ENCODE measurements at places on chromosomes 5 and 9.
A peak's percentile ranks its signal among the peaks of the same experiment; 100 is the strongest.

DNA sequence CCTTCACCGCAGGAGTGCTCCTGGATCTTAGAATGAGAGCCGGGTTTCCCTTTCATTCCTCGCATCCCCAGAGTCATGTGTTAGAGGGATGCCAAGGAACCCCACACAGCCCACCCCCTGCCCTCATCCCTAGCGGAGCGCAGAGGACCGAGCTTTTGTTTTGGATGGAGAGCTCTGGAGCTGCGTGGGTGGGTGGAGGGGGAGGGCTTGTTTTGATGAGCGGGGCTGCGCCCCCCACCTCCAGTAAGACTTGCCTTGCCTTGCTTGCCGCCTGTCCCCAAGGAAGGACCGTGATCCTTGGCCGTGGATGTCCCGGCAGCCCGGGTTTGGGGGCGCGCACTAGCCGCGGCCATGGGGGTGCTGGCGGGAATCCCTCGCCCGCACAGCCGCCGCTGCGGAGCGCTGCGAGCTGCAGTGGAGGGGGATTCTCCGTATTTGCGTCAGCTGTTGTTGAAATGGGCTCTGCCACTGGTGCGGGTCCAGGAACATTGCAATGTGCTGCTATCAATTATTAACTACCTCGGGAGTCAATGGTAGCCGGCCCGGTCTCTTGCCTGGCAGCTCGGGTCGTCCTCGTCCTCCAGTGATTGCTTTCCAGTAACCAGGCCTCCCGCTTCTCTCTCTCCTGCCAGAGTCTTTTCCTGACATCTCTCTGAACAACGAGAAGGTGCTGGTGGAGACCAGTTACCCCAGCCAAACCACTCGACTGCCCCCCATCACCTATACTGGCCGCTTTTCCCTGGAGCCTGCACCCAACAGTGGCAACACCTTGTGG is 1.0 kb downstream of the EGR1 start:
- peak; percentile 18 for DNase-seq

DNA sequence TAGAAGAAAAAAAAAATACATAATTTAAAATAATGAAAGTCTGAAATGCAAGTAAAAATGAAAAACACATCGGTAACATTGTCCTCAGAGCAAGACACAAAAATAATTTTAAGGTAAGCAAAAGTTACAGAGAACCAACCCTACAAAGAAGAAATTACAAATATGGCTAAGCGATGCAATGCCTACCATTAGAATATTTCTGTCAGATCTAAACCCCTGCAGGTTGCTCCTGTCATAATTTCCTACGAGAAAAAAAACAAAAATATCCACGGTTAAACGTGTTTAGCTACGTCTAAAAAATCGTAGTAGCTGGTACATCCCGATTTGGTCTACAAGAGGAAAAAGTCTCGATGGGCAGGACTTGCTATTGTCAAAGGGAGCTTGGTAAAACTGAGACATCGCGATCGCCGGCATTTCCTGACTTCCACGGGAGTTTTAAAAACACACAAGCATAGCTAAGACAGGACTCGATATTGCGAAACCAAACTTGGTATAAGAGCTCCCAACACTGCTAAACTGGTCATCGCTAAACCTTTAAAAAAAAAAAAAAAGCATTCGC is 1.1 kb upstream of the ANXA2R start:
- peak; percentile 76 for DNase-seq

GRCh38 chr9:128503870-128504269 is 649 bp upstream of the GLE1 start:
- no peak for DNase-seq

- no peak for DNase-seq
Measured at GRCh38 chr9:97237311-97237786, 70.1 kb upstream of the CCDC180 start.

- no peak for DNase-seq
Measured at GRCh38 chr5:120532835-120533234, 68.7 kb downstream of the PRR16 start.

- DNase-seq = no peak
Measured at GRCh38 chr5:143428738-143429420, 25.4 kb upstream of the NR3C1 start.

- no peak for DNase-seq
Measured at GRCh38 chr5:181198905-181199519, 6.0 kb downstream of the TRIM7 start.

DNA sequence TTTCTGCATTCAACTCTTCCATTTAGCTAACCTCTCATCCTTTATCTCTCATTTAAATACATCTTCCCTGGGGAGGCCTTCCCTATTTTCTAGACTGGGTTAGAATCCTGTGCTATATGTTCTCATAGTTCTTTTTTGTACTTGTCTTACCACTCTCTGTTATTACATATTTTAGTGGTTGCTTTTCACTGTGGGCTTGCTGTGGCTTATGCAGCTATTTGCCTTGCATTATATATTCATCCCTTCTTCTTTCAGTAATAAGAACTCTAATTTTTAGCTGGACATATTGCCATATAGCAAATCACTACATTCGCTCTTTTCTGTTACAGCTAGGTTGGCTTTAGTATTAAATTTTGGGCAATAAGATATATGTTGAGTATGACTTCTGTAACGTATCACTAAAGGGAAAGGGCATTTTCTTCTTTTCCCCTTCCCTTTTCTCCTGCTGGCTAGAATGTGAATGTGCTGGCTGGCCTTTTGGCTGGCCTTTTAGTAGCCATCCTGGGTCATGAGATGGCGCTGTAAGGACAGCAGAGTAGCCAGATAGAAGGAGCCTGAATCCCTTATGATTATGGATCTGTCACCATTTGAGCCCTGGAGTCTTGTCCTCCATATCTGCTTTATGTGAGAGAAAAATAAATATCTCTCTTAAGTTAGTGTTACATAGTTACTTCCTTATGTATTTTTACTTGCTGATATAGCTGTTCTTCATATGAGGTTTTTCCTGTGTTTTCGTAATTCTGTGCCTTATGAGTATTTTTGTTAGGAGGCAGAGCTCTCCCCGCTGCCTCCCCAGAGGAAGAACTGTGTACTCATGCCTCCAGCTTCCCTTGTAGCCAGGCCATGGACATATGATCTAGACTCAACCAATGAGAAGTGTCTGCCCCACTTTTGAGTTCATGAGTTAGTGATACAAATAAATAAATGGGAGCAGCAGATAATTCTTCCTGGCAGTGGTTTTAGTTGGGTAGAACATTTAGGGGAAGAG is 65.8 kb downstream of the NDUFAF2 start:
- DNase-seq = no peak

DNA sequence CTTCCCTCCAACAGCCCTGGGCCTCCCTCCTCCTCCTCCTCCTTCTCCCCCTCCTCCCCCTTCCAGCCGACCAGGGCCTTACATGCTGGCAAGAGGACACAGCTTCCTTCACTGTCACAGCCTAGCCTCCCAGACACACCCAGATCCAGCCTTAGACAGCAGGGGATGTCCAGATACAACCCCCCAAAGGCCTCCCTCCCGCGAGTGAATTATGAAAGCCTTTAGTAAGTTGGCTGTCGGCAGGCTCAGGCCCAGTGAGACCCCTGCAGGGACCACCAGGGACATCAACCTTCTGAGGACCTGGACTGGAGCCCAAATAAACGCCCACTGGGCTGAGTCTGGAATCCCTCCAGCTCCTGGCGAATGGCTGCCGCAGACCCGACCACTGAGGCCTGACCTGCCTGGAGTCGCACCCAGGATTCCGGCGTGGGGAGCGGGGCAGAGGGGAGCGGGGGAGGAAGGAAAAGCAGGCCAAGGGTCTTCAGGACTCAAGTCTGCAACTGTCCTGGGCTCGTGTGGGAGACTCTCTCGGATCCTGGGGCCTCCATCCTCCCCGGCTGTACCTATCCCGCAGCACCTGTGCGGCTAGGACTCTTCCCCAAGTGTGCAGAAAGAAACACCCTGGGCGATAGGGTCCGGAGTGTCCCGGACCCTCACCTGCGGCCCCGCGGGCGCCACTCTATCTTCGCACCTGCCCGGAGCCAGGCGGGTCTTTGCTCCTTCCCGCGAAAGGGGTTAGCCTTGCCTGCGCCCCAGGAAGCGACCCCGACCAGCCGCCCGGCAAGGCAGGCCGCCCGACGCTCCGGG is 705 bp downstream of the SEPTIN8 start:
- DNase-seq = no peak

- no peak for DNase-seq
Measured at GRCh38 chr5:152813526-152813925, 408.4 kb upstream of the NMUR2 start.

DNA sequence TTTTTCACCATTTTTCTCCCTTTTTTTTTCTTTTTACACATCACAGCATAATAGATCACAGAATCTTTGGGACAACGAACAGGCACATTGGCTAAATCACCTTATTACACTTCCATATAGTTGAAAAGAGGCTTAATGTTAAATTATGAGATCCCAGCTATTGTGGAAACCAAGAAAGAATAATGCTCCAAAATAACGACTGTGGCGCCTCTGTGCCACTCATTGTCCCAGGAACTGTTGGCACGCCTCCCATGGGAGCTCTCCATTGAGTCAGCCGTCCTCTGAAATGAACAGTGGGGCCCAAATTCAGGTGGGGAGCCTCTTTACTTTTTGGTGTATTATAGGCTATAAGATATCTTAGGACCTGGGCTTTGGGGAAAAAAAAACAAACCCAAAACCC is 82.2 kb upstream of the NFIB start:
- DNase-seq = no peak
